ENCODE measurements at places on chromosomes 7 and 10.

- DNase-seq = no peak
Measured at GRCh38 chr7:115683093-115683492, 347.5 kb downstream of the TFEC start.

- DNase-seq = no peak
Measured at GRCh38 chr7:155836216-155837125, 24.2 kb upstream of the SHH start.

DNA sequence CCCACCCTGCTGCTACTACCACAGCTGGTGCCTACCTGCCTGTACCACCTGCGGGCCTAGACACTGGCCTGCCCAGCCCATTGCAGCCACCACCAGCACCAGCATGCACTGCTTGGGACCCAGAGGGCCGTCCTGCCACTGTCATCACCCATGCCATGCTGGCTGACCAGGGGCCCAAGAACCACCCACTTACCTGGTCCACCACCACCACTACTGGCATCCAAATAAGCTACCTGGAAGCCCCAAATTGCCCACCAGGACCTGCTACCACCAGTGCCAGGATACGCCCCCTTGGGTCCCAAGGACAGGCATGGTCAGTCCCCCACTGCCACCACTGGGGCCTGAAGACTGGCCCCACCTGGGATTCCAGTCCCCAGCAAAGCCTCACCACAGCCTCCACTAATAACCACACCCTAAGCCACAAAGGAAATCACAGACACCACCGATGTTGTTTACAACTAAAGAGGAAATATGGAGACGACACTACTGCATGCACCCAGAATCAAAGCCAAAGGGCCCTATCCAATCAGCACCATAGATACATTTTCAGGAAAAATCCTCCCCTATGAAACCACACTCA lies 70.5 kb upstream of the DIP2C start:
- DNase-seq = no peak

DNA sequence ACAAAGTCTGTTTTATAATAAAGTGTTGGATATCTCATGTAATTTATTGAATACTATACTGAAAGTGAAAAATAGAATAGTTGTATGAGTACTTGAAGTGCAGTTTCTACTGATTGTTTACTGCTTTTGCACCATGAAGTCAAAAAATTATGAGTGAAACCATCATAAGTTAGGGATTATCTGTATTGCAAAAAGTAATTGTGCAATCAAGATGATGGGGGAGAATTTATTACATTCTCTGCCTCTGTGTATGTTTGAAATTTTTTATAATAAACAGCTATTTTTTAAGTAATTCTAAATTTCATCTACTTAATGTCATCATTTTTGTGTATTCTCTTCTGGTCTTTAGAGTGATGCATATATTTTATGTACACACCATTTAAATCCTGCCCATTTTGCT lies 47.2 kb upstream of the TMEM273 start:
- no peak for DNase-seq

GRCh38 chr7:90645784-90646183 lies 49.7 kb downstream of the CDK14 start:
- DNase-seq = no peak

DNA sequence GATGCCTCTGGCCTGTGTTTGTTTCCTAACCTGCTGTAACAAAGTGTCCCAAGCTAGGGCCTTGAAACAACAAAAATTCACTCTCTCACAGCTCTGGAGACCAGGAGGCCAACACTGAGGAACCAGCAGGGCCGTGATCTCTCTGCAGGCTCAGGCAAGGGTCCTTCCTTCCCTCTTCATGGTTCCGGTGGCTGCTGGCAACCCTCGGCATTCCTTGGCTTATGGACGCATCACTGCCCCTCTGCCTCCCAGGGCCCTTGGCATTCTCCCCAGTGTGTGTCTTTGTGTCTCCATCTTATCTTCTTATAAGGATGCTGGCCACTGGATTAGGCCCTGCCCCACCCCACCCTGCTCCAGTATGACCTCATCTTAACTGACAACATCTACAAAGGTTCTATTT lies 17.0 kb downstream of the CNPY1 start:
- no peak for DNase-seq

Measured in NCI-H187 (cell line).